ENCODE measurements at places on chromosomes 5 and 9. TPM values are rescaled to one million over a fixed set of nuclear protein-coding genes. Genes with fewer than 3 reads are reported as not detected.

DNA sequence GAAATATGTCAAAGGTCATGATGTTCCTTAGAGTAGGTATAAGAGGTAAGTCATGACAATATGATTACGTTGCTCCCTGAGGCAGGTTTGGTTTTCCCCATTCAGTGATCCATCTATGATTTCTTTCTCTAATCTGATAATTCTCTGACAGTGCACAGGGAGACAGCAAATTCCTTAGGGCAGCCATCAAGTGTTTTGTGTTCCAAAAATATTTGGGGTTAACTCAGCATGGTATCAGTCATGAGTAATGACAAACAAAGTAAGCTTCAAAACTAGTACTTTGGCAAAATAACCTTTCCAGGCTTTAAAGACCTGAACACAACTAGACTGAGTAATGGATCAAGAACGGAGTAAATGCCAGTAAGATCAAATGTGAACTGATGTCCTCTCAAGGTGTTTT, 55.3 kb upstream of the SPATA31E1 start:
- H3K36me3 ChIP-seq: no peaks in the 10 kb centered on the region
- no peak overlapping the region for H3K4me3 ChIP-seq
- H3K27me3 ChIP-seq: no peaks in the 10 kb centered on the region
- H3K27ac ChIP-seq: no peak overlapping the region
- H3K4me1 ChIP-seq: no peaks in the 10 kb centered on the region

DNA sequence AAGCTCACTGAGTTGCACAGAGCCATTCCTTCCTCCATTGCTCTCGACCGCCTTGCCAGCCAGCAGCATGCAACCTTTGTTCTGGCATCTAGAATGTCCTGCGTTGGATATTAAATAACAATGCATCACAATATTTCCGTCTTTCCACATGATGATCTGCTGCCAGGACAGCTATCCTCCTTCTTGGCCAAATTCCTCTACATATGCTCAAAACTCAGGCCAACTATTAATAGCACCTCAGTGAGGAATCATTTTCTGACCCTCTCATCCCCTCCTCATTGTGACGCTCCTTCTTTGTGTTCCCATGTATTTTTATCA, 128.6 kb downstream of the MYO10 start:
- H3K27me3 ChIP-seq: no peaks in the 10 kb centered on the region
- no peak overlapping the region for H3K27ac ChIP-seq
- no peaks in the 10 kb centered on the region for H3K36me3 ChIP-seq
- no peak overlapping the region for H3K4me3 ChIP-seq

OR2V2 gene
- not detected for polyA plus RNA-seq

OR2K2 gene
- polyA plus RNA-seq: not detected

OR1Q1 gene
- not detected for polyA plus RNA-seq

OR1J1 gene
- polyA plus RNA-seq: not detected

GRCh38 chr5:16465544-16466432, at the start of gene ZNF622:
Gene ZNF622, minus strand, starts transcription at chr5:16465800. Its CDS starts 135 bp downstream, at chr5:16465665.
- no peaks in the 10 kb centered on the region for H3K36me3 ChIP-seq
- peaks cover 28% of the 10 kb centered on the region for H3K4me1 ChIP-seq
- DNase-seq: peak; percentile 90
- peak within 1 kb of the TSS; percentile 83 for H3K27ac ChIP-seq
- peak within 1 kb of the TSS; percentile 95 for H3K4me3 ChIP-seq

SMIM27 gene
- 5.1 TPM for polyA plus RNA-seq

TMEM171 gene
- 0.16 TPM for polyA plus RNA-seq

AK8 gene
- 0.53 TPM for polyA plus RNA-seq

DNA sequence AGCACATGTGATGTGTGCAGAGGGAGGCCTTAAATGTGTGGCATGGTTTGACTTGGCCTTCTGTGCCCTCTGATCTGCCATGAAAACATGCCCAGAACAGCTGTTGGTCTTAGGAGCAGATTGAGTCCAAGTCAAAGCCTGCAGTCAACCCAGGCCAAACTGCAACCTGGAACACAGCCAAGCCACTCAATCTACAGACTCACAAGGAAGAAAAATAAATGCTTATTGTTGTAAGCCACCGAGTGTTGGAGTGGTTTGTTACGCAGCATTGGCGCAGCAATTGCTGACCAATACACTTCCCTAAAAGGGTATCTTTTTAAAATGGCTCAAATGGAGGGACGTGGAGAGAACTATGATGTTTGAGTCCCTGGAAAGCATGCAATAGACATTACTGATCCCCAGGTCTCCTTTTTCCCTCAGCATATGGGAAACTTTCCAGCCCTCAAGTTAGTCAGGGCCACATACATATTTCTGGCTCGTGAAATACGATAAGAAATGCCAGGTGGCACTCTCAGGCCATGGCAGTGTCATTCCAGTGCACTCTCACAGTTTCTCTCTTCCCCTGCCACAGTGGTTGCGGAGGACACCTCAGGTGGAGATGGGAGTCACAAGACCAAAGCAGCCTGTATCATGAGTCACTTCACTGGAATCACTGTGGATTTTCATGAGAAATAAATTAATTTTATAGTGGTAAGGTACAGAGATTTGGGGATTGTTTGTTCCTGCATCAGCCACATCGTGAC, 168.0 kb upstream of the ZNF618 start:
- H3K27ac ChIP-seq: peak overlapping the region; percentile 10
- no peaks in the 10 kb centered on the region for H3K36me3 ChIP-seq
- peaks cover 29% of the 10 kb centered on the region for H3K4me1 ChIP-seq
- no peak overlapping the region for H3K4me3 ChIP-seq

TAS2R1 gene
- polyA plus RNA-seq: not detected

- H3K27me3 ChIP-seq: no peaks in the 10 kb centered on the region
- no peak overlapping the region for H3K27ac ChIP-seq
- no peak for DNase-seq
- H3K4me3 ChIP-seq: no peak overlapping the region
Observed at GRCh38 chr5:138875946-138876345, 811 bp upstream of the LRRTM2 start.

- peaks cover 18% of the 10 kb centered on the region for H3K27me3 ChIP-seq
- peaks cover 3% of the 10 kb centered on the region for H3K4me1 ChIP-seq
- no peak for DNase-seq
- peak overlapping the region; percentile 3 for H3K4me3 ChIP-seq
- H3K36me3 ChIP-seq: no peaks in the 10 kb centered on the region
Observed at GRCh38 chr9:130939405-130940026, 469 bp upstream of the FIBCD1 start.

DNA sequence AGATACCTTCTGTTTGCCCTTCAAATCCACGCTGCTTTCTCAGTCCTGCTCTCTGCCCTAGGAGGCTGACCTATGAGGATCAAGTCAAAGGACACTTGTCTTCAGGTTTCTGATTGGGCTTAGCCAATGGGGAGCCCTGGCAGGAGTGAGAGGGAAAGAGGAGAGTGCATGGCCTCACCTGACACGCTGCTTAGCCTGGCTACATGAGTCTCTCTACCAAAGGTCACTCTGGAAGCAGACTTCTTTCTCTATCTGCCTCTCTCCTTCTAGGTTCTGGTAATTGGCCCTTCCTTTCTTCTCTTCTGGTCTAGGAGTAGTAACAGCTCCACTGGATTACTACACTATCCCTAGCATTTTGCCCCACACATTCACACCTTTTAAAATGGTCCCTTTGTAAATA, 13.1 kb downstream of the ARSB start:
- no peak overlapping the region for H3K4me3 ChIP-seq
- H3K36me3 ChIP-seq: no peaks in the 10 kb centered on the region
- peaks cover 8% of the 10 kb centered on the region for H3K4me1 ChIP-seq
- no peak for DNase-seq

DBH gene
- polyA plus RNA-seq: 0.08 TPM

DNA sequence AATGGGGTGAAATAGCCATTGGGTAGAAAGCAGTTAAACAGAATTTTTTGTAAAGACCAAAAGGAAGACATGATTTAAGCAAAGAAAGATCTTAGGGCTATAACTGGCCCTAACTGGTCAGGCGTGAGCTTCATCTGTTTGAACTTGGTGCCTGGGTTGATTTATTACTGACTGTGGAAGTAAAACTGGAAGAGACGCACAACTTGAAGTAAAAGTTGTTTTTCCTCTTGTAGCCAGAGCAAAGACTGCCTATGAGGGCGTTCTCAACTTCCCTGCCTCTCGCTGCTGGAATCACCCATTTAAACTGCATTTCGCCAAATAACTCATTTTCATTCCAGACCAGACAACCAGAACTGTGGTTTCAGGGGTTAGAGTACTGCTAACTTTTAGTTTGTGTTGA, 1.5 kb downstream of the THBS4 start:
- no peaks in the 10 kb centered on the region for H3K36me3 ChIP-seq
- no peaks in the 10 kb centered on the region for H3K4me1 ChIP-seq

PCDHGA2 gene
- 0.94 TPM for polyA plus RNA-seq

- no peak overlapping the region for H3K27ac ChIP-seq
- no peak overlapping the region for H3K4me3 ChIP-seq
- no peak for DNase-seq
- H3K27me3 ChIP-seq: no peaks in the 10 kb centered on the region
- no peaks in the 10 kb centered on the region for H3K36me3 ChIP-seq
Observed at GRCh38 chr5:68845131-68845530, 248.7 kb upstream of the SLC30A5 start.

GRCh38 chr9:79184831-79185230, 386.9 kb upstream of the TLE4 start:
- H3K4me1 ChIP-seq: no peaks in the 10 kb centered on the region
- H3K27me3 ChIP-seq: no peaks in the 10 kb centered on the region
- no peak overlapping the region for H3K27ac ChIP-seq

DNA sequence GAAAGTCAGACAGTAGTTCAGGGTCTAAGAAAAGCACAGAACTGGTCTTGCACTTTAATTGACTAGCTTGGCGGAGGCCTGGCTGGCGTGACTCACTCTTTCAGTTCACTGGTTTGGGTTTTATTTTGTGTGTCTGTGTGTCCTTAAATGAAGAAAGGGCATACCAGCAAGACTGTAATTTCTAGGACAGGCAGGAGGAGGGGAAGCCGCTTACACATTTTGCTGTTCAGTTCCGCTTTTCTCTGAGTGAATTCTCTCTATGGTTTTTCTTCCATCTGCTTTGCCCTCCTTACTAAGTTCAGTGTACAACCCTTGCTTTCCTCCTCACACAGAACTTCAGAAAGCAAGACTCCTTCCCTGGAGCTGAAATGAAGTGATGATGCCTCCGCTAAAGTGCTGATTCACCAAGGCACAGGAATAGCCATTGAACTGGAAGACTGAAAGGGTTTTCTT, 150.8 kb downstream of the MEF2C start:
- no peak overlapping the region for H3K27ac ChIP-seq
- DNase-seq: no peak
- H3K27me3 ChIP-seq: no peaks in the 10 kb centered on the region
- no peak overlapping the region for H3K4me3 ChIP-seq
- H3K4me1 ChIP-seq: no peaks in the 10 kb centered on the region

TMEM215 gene
- not detected for polyA plus RNA-seq

GRCh38 chr5:96794757-96795156, 13.0 kb downstream of the ERAP1 start:
- H3K27ac ChIP-seq: no peak overlapping the region
- no peaks in the 10 kb centered on the region for H3K4me1 ChIP-seq
- no peak overlapping the region for H3K4me3 ChIP-seq

DNA sequence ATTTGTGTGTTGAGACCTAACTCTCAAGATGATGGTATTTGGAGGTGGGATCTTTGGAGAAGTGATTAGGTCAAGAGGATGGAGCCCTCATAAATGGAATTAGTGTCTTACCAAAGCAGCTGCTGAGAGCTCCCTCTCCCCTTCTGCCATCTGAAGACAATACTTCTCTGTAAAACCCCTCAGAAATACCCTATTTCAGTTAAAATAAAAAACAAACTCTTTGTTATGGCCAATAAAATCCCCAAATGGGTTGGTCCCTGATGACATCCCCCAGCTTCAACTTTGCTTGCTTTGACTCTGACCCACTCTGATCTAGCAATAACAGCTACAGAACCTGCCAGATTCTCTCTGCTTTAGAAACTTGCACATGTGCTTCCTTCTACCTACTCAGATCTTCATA, 100.9 kb downstream of the SNCAIP start:
- no peak for DNase-seq
- no peaks in the 10 kb centered on the region for H3K36me3 ChIP-seq
- peaks cover 4% of the 10 kb centered on the region for H3K27me3 ChIP-seq
- H3K4me1 ChIP-seq: no peaks in the 10 kb centered on the region
